ENCODE measurements at places on chromosomes 3 and 15. TPM values are rescaled to one million over a fixed set of nuclear protein-coding genes. Genes with fewer than 3 reads are reported as not detected.
A peak's percentile ranks its signal among the peaks of the same experiment; 100 is the strongest.

Gene PRR20G
- polyA plus RNA-seq = not detected

DNA sequence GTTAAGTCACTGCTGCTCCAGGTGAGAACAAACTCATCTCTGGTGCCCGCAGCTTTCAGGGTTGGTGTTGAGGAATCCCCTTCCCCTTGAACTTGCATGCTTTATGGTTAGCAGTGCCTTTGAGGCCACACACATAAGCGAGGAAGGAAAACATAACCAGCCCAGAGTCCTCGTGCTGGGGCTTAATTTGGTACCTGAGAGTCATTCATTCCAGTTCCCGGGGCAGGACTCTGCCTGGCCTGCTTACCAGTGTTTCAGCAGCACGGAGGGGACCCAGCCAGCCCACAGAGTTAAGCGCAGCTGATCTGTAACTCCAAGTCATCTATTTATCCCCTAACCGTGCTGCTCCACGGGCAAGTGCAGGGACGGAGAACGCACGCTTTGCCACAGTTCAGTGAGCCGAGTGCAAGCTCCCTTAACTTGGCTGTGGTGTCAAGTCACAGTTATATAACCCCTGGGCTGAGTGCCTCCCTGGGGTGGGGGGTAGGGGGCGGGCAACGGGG, 302.3 kb upstream of the ICE2 start:
- H3K27me3 ChIP-seq = no peaks in the 10 kb centered on the region
- DNase-seq = no peak
- H3K4me1 ChIP-seq = no peaks in the 10 kb centered on the region
- H3K27ac ChIP-seq = no peak overlapping the region
- no peak overlapping the region for H3K4me3 ChIP-seq
- H3K36me3 ChIP-seq = no peaks in the 10 kb centered on the region

DNA sequence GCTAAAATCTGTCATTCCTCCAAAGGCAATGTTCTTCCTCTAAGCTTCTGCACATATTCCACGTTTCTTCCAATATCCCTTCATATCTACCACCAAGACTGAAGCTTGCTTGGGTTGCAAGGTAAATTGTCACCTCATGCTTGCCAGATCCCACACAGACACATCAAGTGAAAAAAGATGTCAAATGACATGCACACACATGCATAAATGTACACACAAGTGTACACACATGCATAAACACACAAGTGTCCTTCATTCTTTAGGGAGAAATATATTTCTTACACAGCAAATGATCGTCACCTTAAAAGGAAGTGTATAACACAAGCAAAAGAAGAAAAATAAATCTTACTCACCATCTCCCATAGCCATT, 59.4 kb downstream of the CLASP2 start:
- H3K27me3 ChIP-seq = no peaks in the 10 kb centered on the region
- H3K4me3 ChIP-seq = peak overlapping the region; percentile 48
- peaks cover 7% of the 10 kb centered on the region for H3K4me1 ChIP-seq
- no peaks in the 10 kb centered on the region for H3K36me3 ChIP-seq

DNA sequence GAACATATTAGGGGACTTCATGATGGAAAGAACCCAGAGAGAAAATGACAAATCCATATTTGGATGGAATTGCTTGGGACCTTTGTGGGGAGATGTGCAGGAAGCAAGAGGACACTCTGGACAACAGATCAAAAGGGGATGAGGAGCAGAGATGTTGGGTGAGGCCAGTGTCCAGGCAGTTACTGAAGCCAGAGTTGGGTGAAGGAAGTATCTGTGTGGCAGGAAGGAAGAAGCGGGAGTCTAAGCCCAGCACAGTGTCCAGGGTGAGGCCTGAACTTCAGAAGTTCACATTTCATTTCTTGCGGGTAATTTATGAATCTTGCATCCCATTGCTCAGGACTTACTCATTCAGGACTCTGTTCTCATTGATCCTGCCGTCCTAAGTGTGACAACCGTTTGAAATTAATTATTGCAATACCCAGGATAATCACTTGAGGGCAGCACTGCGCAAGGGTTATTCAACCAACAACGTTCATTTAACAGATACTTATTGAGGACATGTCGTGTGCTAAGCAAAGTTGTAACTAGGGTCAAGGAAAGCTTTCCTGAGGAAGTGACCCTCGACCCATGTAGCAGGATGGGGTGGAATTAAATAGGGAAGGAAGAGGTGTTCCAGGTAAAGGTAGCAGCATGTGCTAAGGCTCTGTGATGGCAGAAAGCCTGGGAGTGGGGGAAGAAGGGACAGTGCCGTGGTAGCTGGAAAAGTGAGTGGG, 61.3 kb upstream of the CMTM8 start:
- DNase-seq = no peak
- no peak overlapping the region for H3K4me3 ChIP-seq
- H3K4me1 ChIP-seq = no peaks in the 10 kb centered on the region
- no peaks in the 10 kb centered on the region for H3K27me3 ChIP-seq

DNA sequence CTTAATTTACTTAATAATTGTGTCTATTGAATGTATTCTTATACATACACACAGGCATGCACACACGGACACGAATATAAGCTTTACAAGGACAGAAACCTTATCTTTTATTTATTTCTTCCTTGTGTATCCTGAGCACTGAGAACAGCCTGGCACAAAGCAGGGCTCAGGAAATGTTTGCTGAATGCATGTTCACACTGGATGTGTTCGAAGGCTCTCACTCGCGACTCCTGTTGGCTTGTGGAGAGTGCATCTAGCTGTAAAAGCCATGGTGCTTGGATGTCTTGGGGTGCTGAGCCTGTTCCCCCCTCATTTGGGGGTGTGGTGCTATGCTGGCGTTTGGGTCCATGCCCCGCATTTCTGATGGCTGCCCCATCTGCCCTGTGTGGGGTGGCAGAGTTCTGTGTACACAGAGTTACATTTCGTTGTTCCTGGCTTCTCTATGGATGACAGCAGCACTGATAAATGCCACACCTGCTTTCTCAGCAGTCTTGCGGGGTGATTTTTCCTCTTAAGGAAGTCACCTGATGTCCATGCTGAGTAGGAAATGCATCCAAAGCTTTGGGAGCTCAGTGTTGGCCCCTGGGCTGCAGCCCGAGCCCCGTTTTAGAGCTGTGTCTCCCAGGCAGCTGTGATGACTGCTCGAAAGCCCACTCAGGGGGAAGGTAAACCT, 148.5 kb downstream of the IGF1R start:
- H3K27ac ChIP-seq = no peak overlapping the region
- DNase-seq = no peak
- no peaks in the 10 kb centered on the region for H3K27me3 ChIP-seq
- H3K36me3 ChIP-seq = no peaks in the 10 kb centered on the region
- H3K4me3 ChIP-seq = no peak overlapping the region

DNA sequence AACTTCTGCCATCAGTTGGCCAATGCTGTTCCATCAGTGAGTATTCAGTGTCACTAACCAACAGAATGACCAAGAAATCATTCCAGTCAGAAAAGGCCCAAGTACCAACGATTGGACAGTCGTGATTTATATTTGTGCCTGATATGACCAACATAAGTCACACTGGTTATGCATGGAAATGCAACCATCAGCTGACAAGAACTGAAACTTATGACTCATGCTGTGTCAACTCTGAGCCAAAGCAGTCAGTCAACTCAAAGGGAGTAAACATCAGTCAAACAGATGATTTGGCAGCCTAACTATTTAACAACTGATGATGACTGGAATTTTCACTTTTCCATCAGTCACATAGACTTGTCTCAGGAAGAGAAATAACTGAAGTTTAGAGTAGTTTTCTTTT, 142.4 kb downstream of the ANXA2 start:
- no peaks in the 10 kb centered on the region for H3K36me3 ChIP-seq
- no peak overlapping the region for H3K4me3 ChIP-seq
- no peaks in the 10 kb centered on the region for H3K4me1 ChIP-seq

DNA sequence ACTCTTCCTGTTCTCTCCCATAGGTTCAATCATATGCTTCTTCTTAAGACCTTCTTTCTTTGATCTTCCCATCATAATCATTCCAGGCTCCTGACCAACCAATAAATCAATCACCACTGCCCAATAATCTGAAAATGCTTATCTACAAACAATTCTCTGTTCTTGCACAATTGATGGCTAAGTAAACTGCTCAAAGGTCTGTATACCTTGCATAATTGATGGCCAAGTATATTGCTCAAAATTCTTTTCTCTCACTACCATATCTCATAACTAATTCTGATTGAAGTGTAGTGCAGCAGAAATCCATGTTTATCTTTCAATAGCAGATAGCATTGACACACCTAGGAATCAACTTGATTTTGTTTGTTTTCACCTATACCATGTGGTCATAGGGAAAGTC, 83.4 kb upstream of the EPHA6 start:
- H3K27ac ChIP-seq = no peak overlapping the region
- no peaks in the 10 kb centered on the region for H3K36me3 ChIP-seq
- H3K4me3 ChIP-seq = no peak overlapping the region
- DNase-seq = no peak
- no peaks in the 10 kb centered on the region for H3K27me3 ChIP-seq

DNA sequence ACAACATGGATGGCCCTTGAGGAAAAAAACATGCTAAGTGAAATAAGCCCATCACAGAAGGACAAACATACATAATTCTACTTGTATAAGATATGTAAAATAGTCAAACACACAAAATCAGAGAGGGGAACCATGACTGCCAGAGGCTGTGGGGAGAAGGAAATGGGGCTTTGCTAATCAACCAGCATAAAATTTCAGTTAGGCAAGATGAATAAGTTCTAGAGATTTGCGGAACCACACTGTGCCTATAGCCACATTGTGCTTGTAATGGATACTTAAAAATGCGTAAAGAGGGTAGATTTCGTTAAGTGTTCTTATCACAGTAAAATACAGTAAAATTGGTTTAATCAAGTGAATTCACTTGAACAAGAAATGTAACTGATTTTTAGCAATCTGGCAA, 33.7 kb upstream of the SPTBN5 start:
- no peak overlapping the region for H3K4me3 ChIP-seq
- H3K36me3 ChIP-seq = peaks cover 9% of the 10 kb centered on the region
- peaks cover 45% of the 10 kb centered on the region for H3K4me1 ChIP-seq
- H3K27me3 ChIP-seq = no peaks in the 10 kb centered on the region

DNA sequence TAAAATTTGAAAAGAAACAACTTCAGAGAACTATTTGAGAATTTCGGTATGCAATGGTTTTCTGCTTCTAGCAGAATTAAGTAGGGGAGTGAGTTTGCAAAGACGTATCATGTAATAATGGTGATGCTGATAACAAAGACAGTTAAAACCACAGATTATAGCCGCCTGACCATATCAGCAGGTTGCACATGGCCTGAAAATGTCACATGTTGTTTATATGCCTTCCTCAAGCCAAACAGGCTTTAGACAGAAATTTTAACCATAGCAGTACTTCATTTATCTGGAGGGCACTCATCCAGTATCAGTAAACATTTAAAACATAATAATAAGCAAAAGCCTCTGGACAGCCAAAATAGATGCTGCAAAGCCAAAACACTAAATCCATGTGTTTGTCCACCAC, 131.7 kb downstream of the RYR3 start:
- H3K4me1 ChIP-seq = no peaks in the 10 kb centered on the region
- H3K27me3 ChIP-seq = no peaks in the 10 kb centered on the region
- H3K4me3 ChIP-seq = no peak overlapping the region
- H3K36me3 ChIP-seq = no peaks in the 10 kb centered on the region

DNA sequence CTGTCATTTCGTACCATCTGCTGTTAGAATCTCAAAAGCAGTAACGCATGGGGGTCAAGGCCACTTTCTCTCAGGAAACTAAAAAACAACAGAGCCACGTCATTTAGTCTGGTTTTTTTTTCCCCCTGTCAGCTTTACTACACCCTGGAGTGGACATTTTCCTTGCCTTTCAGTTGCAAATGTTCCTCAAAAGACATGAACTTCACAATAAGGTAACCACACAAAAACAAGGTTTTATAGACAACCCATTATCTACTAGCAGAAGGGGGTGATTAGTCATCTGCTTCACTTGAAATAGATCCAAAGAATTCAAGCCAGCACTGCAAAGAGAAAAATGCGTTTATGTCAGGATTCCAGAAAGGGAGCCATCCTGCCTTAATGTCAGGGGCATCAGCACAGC, 171.8 kb upstream of the CDIN1 start:
- no peaks in the 10 kb centered on the region for H3K27me3 ChIP-seq
- no peaks in the 10 kb centered on the region for H3K36me3 ChIP-seq
- H3K4me3 ChIP-seq = no peak overlapping the region
- H3K4me1 ChIP-seq = no peaks in the 10 kb centered on the region
- no peak overlapping the region for H3K27ac ChIP-seq

- H3K4me3 ChIP-seq = no peak overlapping the region
- H3K27me3 ChIP-seq = no peaks in the 10 kb centered on the region
- DNase-seq = no peak
- H3K27ac ChIP-seq = no peak overlapping the region
- no peaks in the 10 kb centered on the region for H3K36me3 ChIP-seq
These were observed 64.9 kb downstream of the CMTM8 start for GRCh38 chr3:32303399-32303747.

DNA sequence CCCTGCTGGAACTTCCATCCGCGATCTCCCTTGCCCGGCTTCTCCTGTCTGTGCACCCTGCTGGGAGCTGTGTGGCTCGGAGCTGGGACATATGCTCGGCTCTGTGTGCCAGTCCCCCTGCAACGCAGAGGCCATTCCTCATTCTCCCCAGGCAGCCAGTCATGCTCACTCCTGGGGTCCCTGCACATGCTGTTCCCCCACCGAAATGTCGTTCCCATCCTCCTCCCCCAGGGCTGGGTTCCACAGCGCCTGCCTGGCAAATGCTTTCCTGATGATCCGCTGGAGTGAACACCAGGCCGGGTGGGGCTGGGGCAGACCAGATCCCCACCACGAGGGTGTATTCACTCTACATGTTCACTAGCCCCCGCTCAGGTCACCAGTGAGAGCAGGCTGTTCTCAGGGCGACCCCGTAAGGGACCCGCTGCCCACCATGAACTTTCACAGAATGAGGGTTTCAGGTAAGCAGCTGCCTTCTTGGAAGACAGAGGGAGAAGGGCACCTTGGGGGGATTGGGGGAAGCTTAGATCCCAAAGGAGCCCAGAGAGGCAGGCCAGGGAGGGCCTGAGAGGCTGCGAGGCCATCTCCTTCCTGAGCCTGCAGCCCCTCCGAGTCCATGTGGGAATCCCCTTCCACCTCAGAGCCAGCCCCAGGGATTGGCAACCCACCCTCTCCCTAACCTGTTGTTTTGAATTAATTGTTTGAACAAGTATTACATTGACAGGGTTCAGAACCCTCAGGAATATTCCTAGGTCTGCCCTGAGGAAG, 88.7 kb upstream of the IQSEC1 start:
- H3K36me3 ChIP-seq = no peaks in the 10 kb centered on the region
- H3K4me1 ChIP-seq = no peaks in the 10 kb centered on the region
- peaks cover 3% of the 10 kb centered on the region for H3K27me3 ChIP-seq
- DNase-seq = no peak

- no peaks in the 10 kb centered on the region for H3K27me3 ChIP-seq
- H3K4me1 ChIP-seq = peaks cover 2% of the 10 kb centered on the region
- peak; percentile 46 for DNase-seq
- H3K36me3 ChIP-seq = no peaks in the 10 kb centered on the region
- no peak overlapping the region for H3K27ac ChIP-seq
These were observed 3.9 kb upstream of the CIDEC start for GRCh38 chr3:9883706-9884554.
